ENCODE measurements at places on chromosomes 4 and X.

- DNase-seq: no peak
Measured at GRCh38 chr4:108005807-108006206, 16.1 kb downstream of the HADH start.

DNA sequence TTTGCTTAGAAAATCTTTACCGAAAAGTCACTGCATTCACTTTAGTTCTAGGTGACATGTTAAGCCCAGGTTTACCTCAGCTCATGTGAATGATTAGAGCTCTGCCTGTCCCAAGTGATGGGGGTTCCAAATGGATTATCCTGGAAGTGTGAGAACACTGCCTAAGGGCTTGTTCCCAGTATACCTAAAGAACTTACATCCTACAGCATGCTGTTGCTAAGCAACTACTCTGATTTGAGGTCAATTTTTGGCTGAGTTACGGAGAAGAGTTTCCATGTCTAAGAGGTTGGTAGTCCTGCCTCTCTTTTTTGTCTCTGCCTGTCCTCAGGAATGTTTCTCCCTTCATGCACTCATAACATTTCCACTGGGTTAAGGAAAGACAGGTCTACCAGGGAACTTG, 67.6 kb upstream of the UGT2B15 start:
- DNase-seq: no peak

DNA sequence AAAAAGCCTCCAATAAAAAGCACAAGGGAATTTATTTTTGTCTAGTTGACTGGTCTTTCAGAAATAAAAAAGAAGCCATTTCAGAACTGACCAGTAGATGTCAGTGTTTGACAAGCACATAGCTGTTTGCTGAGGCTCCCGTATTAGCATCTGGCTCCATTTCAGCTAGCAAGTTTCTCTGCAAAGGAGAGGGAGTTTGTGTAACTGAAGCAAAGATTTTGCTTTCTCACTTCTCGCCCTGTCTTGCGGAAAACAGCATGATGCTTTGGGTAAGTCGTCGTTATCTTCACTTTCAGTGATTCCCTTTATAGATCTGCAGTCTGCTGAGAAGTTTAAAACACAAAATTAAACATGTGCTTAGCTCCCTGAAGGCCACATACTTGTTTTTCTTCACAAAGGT, 85.5 kb downstream of the CT47B1 start:
- DNase-seq: peak; percentile 3

GRCh38 chr4:146349306-146349705, 135.0 kb downstream of the REELD1 start:
- DNase-seq: no peak

DNA sequence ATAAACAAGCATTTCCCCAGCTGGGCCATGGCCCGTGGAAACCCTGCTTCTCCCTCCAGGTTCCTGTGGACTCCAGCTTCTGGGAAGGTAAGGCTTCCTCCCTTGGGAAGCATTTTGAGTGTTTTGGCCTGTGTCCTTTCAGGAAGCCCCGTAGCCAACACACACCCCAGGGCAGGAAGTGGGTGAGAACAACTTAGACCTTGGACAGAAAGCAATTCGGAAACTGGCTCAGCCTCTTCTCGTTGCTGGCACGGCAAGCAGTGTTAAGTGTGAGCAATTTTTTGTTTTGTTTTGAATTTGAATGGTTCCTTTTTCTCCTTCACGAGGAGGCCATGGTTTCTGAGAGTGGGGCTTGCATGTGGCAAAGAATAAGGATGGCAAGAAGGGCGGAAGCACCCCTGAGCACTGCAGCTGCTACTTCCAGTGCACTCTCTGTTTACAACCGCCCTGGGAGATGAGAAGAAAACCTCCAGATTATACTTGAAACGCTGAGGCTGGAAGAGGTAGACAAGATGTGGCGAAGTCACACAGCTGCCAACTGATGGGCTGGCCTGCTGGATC, 14.1 kb upstream of the CYTL1 start:
- DNase-seq: no peak

DNA sequence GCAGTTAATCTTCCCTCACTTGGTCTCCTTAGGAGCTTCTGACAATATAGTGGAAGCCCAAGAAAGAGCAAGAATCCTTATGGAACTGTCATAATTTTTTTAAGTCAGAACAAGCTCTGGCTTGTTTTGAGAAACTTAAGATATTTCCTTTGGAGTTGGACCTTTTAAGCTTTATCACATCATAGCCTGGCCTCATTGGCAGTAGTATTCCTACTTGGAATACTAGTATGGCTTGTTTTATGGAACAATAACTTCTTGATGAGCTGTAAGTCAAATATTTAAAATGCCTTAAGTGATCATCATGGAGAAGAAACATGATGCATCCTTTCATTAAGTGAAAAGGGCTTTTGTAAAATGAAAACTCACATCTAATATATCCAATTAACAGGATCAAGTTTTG, 78.0 kb upstream of the NRK start:
- DNase-seq: no peak

- no peak for DNase-seq
Measured at GRCh38 chr4:78806943-78807460, 30.9 kb downstream of the BMP2K start.

GRCh38 chr4:40987151-40987550, 227.2 kb downstream of the APBB2 start:
- no peak for DNase-seq

DNA sequence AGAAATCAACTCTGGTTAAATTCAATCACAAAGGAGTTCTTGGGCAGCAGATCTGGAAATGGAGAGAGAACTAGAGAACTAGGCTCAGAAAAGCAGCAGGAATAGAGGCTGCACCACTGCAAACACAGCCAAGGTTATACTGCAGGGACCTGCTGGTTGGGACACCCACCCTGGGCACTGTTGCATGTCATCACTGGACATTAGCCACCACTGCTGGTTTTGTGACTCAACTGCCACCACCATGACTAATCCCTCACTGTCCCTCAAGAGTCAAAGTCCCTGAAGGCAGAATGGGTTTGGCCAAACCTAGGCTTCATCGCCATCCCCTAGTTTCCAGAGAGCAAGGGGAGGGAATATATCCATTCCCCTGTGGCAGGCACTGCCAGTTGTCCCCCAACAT, 38.1 kb upstream of the IRAK1 start:
- no peak for DNase-seq

- no peak for DNase-seq
Measured at GRCh38 chr4:99669084-99669483, 11.5 kb upstream of the C4orf54 start.

GRCh38 chr4:186953599-186954260, 230.1 kb upstream of the FAT1 start:
- DNase-seq: no peak

- DNase-seq: no peak
Measured at GRCh38 chr4:111781611-111782010, 363.6 kb upstream of the FAM241A start.

DNA sequence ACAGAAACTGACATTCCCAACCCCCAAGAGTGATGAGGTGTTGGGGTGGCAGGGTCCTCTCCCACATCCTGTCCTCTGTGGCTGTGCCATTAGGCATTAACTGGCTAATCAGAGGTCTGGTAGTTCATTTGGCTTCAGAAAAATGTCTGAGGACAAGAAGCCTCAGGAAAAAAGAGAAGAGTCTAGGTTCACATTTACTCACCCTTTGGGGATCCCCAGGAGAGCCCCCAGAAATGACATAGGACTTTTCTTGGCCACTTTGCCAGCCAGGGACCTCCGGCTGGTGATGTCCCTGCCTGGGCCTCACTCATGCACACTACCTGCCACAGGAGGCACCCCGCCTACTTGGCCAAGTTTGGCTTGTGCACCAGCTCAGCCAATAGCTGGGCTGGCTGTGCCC, 173.0 kb downstream of the RBM46 start:
- no peak for DNase-seq

GRCh38 chr4:137748616-137749015, 216.3 kb upstream of the PCDH18 start:
- DNase-seq: no peak

GRCh38 chr4:140615451-140615850, 46.7 kb upstream of the UCP1 start:
- DNase-seq: no peak

GRCh38 chr4:154368060-154368459, 123.5 kb downstream of the DCHS2 start:
- no peak for DNase-seq

GRCh38 chr4:168337550-168337940, 19.0 kb upstream of the DDX60 start:
- DNase-seq: no peak

DNA sequence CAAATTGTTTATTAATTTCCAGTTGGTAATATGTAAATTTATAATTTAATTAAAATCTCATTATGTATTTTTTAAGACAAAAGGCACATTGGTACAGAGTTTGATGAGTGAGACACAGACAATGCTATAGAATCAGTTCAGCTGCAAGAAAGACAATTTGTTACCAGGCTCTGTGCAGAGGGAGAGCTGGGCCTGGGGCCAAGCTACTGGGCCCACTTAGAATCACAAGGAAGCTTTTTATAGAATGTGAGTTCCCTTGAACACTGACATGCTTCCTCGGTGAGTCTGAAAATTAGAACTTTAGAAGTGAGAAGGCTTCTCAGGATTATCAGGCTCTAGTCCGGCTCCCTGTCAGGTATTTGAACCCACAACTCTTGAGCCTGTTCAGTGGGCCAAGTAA, 129.0 kb downstream of the AFF2 start:
- DNase-seq: no peak

DNA sequence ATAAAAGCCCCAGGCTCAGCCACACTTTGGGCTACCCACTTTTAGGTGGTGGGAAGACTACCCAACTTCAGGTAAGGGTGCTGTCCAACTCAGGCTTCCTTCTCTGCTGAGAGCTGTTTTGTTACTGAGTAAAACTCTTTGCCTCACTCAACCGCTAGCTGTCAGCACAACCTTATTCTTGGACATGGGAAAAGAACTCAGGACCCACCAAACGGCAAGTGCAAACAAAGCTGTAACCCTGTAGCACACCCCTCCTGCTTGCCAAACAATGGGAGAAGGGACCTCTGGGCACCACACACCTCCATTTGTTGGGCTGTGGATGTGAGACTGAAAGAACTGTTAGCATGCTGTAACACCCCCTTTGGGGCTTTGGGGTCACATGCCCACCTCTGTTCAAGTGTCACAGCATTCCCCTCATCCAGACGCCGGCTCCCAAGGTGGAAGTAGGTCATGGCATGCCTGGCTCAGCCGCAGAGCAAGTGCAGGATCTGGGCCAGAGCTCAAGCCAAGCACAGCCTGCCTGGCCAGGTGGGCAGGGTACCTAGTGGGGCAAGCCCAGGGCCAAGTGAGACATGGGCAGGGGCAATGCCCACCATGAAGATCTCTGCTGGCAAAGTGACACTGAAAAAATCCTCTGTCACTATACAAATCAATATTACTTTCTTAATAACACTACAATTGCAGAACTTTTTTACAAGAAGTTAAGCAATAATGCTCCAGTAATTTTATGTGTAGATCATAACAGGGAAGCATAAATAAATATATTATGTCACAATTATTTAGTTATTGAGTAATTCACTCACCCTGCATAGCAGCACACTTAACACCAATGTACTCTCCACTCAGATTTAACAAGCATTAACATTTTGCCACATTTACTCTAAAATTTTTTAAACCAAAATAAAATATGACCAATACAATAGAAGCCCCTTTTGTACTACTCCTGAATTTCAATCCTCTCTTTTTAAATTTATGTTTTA, 107.2 kb downstream of the TBCK start:
- DNase-seq: no peak

- DNase-seq: no peak
Measured at GRCh38 chr4:31086756-31087330, 366.7 kb downstream of the PCDH7 start.

GRCh38 chrX:1741816-1742394, 127.0 kb downstream of the ASMT start:
- DNase-seq: no peak

DNA sequence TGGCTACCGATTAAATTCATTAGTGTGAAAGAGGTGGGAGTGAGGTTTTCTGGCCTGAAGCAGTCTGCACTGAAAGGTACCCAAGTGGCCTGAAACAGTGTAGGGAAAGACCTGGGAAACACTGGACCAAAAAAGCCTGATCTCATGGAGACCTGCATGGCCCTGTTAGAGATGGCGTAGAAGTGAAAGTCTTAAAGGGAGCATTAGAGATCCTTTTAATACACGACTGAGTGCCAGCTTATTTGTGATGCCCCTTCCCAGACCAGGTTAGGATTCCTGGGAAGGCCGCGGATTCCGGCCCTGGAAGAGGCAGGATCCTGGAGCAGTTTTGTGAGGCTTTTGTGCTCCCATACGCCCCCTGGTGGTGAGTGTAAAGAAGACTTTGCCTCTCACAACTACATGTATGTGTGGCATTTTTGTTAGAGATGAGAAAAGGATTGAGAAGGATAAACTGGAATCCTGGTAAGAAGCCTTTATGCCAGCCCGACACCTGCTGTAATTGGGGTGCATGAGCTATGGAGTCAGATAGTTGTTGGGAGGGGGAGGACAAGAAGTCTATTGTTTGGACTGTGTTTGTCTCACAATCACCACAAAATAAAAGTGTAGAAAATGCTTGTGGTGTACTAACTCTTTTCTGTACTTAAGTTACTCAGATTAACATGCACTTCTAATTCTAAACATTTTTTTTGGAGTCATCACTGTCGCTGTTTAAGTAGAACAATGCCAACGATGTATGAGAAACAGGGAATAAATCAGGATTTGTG, 54.0 kb downstream of the JADE1 start:
- DNase-seq: peak; percentile 25

- no peak for DNase-seq
Measured at GRCh38 chr4:113293043-113293560, 243.6 kb downstream of the ANK2 start.

DNA sequence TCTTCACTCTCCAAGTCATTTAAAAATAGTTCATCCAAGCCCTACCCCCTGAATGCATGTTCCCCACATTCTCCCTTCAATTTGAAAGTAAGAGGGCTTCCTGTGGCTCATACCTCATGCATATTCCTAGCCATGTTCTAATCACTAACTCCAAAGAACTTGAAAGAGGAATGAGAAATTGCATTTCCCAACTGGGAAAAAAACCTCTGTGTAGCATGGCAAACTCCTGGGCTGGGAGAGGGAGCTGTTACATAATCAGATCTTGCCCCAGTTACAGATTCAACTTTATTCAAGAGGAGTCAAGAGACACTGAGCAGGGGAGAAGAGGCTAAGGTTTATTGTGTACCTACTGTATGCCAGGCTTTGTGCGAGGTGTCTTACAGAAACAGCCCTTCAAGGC, 90.2 kb downstream of the SLC2A9 start:
- DNase-seq: no peak

- DNase-seq: peak; percentile 10
Measured at GRCh38 chrX:101550362-101550750, at the start of gene ARMCX1. Gene ARMCX1, plus strand, starts transcription at chrX:101550547. Its CDS starts 2,384 bp downstream, at chrX:101552931.

- no peak for DNase-seq
Measured at GRCh38 chrX:48761674-48762471, at the start of gene GLOD5. Gene GLOD5, plus strand, starts transcription at chrX:48761747. Its CDS starts 44 bp downstream, at chrX:48761791.

DNA sequence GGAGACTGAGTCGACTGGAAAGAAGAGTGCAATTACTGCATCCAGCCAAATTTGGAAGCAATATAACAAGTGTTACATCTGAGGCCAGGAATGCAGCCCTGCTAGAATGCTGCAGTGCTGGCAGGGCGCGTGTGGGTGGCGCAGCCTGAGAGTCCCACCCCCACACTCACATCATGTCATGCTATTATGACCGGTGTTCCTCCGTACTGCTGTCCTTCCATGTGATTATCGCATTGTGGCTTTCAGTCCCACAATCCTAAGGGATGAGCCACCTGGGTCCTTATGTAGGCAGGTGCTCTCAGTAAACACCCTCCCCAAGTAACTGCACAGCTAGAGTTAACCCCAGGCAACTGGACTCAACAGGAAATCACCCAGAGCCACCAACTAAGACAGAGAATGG, 122.6 kb upstream of the CPEB2 start:
- no peak for DNase-seq

GRCh38 chrX:24876530-24877287, 139.1 kb downstream of the ARX start:
- DNase-seq: no peak

GRCh38 chrX:120380699-120381098, 18.8 kb downstream of the ATP1B4 start:
- no peak for DNase-seq

Measured in T1000 (cell line).